ENCODE measurements at places on chromosomes 12 and 14.

- no peak for DNase-seq
These were observed 78.7 kb downstream of the TSPAN9 start for GRCh38 chr12:3155702-3156370.

- peak; percentile 65 for DNase-seq
These were observed 62.0 kb upstream of the OSBPL8 start for GRCh38 chr12:76621582-76622024.

DNA sequence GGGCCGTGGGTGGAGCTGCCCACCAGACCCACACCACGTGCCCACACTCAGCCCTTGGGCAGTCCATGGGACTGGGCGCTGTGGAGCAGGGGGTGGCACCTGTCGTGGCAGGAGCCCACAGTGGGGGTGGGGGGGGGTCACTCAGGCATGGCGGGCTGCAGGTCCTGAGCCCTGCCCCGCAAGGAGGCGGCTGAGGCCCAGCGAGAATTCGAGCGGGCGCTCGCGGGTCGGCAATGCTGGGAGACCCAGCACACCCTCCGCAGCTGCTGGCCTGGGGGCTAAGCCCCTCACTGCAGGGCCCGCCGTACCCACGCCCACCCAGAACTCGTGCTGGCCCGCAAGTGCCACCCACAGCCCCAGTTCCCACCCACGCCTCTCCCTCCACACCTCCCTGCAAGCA lies 132.6 kb upstream of the GARIN2 start:
- DNase-seq = no peak

DNA sequence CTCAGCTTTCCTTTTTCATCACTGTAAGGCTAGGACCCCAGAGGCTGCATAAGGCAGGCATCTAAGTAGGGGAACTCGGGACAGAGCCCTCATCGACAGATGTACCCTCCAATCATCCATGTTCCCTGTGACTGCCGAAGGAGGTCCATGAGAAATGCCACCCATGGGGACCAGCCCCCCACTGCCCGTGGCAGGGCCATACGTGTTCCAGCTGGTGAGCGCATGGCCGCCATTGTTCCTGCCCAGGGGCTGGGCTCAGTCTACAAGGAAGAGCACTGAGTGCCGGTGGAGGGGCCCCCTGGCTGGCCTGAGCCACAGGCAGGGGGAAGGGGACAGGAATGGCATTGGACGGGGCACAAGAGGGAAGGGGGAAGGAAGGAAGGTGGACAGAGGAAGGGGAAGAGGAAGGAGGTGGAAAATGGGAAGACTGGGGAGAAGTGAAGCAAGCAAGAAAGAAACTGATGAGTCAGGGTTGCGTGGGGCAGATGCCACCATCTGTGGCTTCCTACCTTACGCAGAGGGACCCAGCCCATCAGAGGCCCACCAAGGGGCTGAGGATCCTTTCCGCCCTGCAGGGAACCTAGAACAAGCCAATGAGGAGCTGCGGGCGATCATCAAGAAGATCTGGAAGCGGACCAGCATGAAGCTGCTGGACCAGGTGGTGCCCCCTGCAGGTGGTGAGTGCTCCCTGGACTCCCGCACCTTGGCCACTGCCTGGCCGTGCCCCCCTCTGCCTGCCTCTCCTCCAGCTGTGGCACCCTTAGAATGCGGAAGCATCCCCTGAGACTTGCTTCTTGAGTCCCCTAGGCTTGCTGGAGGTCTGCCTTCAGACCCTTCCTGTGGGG lies 120.6 kb upstream of the FKBP4 start:
- no peak for DNase-seq

DNA sequence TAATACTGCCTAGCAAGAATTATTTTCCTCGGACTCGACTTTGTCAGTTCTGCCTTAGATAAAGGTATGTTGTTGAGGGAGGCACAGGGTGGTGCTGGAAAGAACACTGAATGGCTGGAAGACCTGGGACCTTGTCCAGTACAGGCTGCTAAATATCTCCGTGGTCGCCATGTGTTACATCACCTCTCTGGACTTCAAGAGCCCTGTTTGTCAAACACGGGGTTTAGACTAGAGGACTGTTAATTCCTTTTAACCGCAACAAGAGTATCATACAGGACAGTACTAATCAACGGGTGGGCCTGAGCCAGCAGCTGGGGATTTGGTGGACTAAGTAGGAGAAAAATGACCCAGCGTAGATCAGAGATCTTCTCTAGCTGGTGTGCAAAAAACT lies 476.3 kb downstream of the LRIG3 start:
- no peak for DNase-seq

GRCh38 chr12:39780913-39781446 lies 161.4 kb upstream of the ABCD2 start:
- no peak for DNase-seq

DNA sequence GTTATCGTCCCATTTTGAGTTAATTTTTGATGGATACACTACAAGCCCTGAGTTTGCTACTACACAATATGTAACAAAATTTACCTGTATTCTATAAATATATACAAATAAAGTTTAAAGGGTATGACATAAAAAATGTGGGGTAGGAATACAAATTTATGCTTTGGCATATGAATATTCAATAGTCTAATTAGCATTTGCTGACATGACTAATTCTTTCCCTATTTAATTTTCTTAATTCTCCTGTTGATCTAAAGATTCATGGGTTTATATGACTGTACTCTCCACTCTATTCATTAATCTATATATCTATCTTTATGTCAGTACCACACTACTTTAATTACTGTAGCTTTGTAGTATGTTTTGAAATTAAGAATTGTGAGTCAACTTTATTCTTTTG lies 1840.7 kb upstream of the FLRT2 start:
- DNase-seq = no peak

DNA sequence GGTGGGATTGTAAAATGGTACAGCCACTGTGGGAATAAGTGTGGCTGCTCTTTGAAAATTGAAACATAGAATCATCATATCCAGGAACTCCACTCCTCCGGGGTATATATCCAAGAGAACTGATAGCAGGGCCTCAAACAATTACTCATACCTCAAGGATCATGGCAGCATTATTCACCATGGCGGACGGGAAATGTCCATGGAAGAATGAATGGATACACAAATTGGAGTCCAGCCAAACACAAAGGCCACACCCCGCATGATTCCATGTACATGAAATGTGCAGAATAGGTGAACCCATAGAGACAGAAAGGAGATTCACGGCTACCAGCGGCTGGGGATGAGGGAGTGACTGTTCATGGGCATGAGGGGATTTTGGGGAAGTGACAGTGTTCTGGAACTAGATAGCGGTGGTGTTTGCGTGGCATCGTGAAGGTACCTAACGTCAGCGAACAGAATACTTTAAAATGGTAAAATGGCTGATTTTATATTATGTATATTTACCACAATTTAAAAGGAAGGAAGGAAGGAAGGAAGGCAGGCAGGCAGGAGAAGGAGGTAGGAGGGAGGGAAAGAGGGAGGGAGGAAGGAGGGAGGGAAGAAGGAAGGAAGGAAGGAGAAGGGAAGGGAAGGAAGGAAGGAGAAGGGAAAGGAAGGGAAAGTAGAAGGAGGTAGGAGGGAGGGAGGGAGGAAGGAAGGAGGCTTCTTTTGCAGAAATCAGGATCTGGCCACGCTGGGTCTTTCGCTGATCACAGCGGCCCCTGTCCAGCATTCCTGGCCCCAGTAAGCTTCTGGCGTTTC lies 14.1 kb upstream of the NCOR2 start:
- no peak for DNase-seq

DNA sequence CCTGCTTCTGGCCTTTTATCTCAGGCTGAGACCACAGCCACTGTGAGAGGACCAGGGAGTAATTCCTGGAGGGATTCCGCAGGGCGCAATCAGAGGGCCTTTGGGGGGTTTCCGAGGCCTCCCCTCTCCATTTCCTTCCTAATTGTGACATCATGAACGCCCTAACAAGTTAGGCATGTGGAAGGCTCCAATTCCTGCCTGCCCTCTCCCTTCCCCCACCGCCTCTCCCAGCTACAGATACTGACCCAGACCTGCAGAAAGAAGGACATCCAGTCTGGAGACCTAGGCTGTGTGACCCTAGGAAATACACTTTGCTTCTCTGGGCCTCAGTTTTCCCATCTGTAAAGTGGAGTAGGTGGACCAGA lies 637.9 kb downstream of the MED13L start:
- no peak for DNase-seq

GRCh38 chr12:94147387-94147990 lies 888 bp upstream of the PLXNC1 start:
- DNase-seq = no peak

- DNase-seq = no peak
These were observed 80.4 kb downstream of the FOXN4 start for GRCh38 chr12:109228664-109229063.

DNA sequence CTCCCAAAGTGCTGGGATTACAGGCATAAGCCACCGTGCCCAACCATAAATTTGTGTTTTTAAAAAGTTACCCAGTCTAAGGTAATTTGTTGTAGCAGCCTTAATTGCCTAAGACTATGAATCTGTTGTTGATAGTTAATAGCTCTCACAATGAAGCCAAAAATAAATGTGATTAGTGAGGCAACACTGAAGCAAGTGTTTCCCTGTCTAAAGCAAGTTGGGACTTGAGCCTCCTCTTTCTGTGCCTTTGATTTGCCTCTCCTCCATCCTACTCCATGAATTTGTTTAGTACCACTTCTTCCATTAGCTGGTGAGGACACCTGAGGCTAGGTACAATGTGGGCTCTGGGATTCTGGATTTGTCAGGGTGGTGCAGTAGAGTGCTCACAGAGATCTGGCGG lies 36.8 kb downstream of the DAAM1 start:
- DNase-seq = no peak

DNA sequence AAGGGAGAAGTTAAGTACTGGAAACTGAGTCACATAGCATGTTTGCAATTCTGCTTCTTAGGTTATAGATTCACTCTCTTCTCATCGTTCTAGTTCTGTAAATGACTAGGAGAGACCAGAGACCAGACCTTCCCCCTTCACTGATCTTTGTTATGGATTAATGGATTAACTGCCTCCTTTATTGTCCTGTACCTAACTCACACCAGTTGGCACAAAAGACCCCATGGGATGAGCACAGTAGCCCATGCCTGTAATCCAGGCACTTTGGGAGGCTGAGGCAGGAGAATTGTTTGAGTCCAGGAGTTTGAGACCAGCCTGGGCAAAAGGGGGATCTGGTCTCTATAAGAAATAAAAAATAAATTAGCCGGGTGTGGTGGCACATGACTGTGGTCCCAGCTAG lies 20.8 kb downstream of the BCAT1 start:
- no peak for DNase-seq

- DNase-seq = no peak
These were observed 253.8 kb downstream of the RMST start for GRCh38 chr12:97716356-97716755.

DNA sequence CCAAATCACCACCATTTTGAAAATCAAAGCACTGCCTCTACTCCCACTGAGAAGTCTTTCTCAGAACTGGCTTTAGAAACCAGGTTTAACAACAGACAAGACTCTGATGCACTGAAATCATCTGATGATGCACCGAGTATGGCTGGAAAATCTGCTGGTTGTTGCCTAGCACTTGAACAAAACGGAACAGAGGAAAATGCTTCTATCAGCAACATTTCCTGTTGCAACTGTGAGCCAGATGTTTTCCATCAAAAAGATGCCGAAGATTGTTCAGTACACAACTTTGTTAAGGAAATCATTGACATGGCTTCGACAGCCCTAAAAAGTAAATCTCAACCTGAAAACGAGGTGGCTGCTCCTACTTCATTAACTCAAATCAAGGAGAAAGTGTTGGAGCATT lies 115.0 kb upstream of the NPAS3 start:
- DNase-seq = no peak

DNA sequence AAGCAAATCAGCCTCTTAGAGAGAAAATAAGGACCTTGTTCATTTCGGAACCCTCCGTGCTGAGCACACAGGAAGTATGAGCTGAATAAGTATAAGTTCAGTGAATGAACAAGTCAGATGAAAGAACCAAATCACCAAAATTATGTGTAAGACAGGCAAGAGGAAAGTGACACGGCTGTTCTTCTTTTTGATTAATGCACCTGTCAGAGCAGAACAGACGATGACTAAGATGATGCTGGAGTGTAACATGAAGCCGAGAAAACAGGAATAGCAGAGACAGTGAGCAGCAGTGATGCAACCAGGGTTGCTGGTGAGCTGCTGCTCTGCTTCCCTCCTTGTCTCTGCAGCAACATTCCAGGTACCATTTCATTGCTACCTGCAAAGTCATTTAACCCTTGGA lies 861.1 kb downstream of the GALC start:
- DNase-seq = no peak

DNA sequence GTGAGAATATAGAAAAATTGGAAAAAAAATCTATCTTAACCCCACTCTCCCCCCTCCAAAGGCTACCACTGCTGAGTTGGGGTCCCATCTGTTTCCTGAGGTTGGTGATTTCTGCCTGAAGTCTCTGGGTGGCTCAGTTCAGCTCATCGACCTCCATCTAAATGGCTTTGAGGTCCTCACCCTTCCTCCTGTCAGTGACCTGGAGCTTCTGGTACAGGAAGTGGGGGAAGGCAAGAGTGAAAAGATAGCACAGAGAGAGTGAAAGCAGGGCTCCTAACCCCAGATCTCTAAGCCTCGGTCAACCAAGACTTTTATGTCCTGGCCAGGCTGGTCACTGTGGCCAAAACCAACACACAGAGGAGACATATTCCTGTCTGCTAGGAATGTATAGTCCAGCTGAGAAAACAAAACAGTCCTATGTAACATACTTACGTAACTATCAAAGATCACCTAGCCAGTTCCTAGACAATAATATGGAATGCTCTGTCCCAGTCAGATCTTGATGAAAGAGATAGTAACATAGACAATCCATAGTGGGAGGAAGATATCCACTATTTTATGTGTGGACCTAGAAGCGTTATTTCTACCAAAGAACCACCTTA lies 12.3 kb upstream of the KRT73 start:
- no peak for DNase-seq

DNA sequence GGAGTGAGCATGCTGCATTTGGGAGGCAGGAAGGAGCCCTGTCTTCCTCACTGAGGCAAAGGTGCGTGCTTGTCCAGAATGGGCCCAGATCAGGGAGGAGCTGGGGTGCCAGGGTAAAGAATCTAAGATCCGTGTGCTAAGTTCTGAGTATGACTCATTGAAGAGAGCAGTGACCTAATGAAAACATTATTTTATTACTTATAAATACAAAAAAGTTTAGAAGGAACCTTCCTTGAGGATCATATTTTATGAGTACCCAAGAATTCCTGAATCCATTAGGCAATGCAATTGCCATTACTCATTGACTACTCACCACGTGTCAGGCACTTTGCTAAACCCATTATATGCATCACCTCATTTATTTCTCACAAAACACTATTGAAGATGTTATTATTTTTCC lies 264.7 kb downstream of the EGLN3 start:
- DNase-seq = no peak

DNA sequence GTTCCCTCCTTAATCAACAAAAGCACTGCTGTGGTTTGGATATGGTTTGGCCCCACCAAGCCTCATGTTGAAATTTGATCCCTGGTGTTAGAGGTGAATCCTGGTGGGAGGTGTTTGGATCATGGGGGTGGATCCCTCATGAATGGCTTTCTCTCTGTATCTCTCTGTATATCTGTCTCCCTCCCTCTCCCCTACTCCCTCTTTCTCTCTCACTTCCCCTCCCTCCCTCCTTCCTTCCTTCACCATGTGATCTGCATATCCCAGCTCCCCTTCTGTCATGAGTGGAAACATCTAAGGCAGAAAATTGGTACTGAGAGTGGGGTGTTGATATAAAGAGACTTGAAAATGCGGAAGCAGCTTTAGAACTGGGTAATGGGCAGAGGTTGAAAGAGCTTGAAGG lies 5.2 kb downstream of the GSKIP start:
- DNase-seq = no peak

All from activated CD4-positive, alpha-beta T cell treated with anti-CD3 and anti-CD28 coated beads, Interleukin-2, amount 50 U/mL, for 1 hour (primary cell).